Coronary artery (tissue), 2 donors: ENCODE measurements at places on chromosomes 4 and X.

GRCh38 chrX:148681605-148682004, 181.2 kb downstream of the AFF2 start:
- no peak for DNase-seq

DNA sequence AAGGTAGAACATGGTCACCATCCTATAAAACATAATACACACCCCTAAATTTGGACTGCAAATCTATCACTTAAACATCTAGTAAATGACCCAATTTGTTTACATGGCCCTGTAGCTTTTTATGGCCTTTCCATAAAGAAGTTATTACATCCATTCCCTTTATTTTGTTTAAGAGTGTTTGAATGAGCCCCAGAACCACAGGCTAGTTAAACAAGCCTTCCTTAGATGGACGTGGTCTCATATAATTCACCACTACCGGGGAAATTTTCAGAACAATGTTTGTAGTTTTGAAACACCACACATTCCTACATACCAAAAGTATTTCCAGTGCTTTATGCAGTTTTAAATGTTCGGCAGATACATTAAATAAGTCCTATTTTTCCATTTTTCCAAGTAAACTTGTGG, 12.3 kb downstream of the PDGFC start:
- no peak for DNase-seq

DNA sequence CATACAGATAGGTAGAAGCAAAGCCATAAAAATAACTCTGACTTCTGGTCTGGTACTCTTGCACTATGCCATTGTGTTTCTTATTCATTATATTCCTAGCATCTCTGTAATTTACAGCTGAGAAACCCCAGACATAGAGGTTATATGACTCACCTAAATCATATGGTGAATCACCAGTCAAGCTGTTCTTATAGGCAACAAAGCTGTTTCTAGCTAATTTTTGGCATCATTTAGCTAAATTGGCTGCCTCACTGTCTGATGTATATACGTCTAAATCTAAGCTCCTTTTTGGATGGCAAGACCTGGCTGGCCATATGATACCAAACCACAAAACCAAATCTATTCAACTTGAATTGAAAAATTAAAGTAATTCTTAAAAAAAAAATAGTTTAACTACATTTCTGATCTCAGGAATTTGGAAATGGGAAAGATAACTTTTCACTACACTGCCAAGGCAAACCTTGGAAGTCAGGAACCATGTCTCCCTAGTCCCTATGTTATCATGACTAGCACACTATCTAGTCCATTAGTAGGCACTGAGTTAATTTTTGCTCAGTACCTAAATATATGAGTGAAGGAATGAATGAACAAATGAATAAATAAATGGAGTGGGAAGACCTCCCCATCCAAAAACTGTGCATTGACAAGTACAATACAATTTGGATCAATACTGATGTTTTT, 41.3 kb upstream of the STAG2 start:
- no peak for DNase-seq

DNA sequence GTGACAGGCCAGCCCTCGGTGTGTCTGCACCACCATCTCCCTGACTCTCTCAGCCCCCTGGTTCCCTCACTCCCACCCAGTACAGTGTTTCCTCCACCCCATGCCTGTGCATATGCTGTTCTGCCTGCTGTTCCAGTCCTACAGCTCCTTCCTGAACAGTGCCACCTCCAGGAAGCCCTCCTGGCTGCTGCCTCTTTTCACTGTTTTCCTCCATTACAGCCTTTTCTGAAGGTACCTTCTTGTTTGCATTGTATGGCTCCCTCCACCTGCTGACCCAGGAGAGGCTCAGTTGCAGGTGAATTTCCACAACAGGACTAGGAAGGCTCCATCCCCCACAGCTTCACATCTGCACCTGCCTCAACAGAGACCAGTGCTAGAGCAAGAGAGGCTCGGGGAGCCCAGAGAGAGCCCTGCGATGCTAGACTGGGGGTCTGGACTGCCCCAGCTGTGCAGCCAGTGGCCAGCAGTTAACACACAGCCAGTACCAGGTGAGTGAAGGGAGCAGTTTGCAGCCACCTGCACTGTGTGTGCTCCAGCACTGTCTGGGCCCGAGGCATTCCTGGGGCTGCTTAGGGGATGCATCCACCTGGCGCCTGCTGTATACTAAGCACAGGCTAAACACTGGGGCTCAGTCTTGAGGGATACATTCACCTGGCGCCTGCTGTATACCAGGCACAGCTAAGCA, 92.0 kb downstream of the ADRA2C start:
- no peak for DNase-seq
